ENCODE measurements at places on chromosomes 7 and 10. TPM values are rescaled to one million over a fixed set of nuclear protein-coding genes. Genes with fewer than 3 reads are reported as not detected.

SPDYE6 gene
- polyA plus RNA-seq, result 6.3 TPM

CALN1 gene
- polyA plus RNA-seq, result 1.5 TPM

TMEM229A gene
- polyA plus RNA-seq, result 0.13 TPM

DNA sequence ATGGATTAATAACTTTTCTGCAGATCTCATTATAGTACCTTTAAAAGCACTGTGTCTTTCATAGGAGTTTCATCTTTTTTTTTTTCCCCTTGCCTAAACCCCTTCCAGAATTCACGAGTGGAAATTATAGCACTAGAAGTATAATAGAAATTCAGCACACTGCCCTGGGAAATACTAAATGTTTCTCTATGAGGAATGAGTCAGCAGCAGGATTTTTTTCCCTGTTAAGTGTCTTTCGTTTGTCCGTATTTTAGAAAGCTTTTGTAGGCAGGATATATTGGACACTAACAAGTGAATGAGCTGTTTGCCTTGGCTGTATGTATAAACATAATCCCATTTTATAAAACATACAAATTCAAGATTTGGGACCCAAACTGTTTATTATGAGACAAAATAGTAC is 105.8 kb downstream of the EXOC4 start:
- DNase-seq, result no peak

DNA sequence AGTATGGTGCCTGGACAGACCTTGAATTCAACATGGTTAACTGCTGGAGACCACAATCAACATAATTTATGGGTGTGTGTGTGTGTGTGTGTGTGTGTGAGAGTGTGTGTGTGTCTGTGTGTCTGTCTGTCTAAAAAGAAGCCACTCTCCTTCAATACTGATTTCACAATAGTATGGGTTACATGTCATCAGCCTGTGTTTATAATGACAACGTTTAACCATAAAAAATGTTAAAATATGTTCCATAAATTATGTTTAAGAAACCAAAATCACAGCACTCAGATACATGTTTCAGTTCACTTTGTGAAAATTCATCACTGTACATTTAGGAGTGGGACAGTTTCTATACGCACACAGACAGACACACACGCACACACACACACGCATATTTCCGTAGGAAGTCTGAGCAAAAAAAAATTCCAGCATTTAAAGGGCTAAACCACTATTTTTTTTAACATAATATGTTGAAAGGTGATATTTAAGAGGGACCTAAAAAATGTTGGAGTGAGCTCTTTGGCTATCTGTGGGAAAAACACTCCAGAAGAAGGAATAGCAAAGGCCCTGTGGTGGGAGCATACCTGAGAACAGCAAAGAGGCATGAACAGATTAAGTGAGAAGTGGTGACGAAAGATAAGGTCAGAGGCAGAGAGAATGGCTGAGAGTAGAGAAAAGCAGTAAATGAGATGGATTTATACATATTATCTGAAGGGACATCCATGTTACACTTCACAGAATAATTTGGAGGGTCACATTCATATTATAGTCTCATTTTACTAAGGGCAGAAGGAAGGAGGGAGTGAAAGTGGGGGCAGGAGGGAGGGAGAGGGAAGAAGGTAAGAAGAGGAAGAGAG is 10.9 kb downstream of the PDZD8 start:
- no peak for DNase-seq

DNA sequence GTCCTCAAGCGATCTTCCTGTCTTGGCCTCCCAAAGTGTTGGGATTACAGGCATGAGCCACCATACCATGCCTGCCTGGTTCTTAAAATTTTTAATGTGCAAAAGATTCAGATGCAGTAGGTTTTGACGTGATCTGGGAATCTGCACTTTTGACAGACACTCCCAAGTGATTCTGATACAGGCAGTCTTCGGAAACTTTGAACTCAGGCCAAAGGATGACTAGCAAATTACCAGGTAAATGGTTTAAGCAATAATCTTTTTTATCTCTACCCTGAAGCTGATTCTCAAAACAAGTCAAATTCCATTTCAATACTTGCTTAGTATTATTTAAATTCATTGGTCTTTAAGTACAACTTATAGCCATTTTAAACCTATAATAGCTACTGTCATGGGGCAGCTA is 2.6 kb upstream of the ADO start:
- DNase-seq, result no peak

- DNase-seq, result no peak
Observed at GRCh38 chr7:1078985-1079384, 8.9 kb upstream of the GPER1 start.

DNA sequence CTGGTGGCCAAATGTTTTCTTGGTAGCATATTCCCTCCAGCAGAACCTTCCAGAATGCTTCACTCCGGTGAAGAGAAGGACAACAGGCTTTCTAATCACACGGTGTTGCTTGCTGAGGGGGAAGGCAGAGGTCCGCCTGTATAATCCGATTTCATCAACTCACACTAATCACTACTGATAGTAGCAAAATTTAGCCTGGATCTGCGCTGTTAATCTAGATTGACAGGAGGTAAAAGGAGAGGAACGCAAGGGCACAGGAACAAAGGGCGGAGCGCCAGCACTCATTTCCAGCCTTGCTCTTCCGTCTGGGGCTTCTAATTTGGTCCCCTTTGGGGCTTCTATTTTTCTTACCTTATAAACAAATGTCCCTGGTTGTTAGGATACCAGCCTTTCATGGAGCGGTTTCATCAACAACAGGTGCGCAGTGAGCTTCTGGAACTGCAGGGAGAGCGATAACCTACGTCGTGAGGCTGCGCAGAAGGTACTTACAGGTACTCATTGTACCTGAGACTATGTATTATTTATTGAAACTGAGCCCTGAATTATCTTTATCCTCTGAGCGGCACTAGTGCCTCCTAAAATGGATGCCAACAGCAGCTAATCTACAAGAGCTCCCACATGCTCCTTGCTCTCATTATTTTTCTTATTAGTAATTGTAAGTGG is 150.6 kb downstream of the CACNB2 start:
- DNase-seq, result no peak

DNA sequence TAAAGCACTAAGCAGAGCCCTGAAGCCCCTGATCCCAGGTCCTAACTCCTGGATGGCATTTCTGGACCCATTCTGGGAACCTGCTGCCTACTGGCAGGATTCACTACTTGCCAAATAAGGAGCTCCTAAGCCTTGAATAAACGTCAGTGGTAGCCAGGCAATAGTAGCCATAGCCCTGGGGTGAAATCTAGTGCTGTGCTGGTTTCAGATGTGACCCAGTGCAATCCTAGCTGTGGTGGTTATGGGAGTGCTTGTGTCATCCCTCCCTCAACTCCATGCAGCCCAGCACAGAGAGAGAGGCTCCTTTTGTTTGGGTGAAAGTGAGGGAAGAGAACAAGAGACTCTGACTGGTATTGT is 43.7 kb downstream of the PCLO start:
- no peak for DNase-seq

DNA sequence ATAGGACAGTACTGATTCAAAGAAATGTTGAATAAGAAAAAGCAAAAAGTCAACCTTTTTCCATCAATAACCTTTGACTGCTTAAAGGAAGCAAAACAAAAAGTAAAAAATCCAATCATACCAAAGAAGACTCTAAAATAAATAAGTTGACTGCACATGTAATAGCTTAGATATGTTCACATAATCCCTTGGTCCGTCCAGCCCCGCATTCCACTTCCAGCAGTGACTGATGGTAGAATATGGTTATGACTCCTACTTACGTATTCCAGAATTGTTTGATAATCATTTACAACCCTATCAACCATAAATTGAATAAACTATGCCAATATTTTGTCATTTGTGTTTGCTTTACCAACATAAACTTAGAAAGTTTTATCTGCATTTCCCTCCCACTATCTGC is 77.9 kb downstream of the CTNNA3 start:
- no peak for DNase-seq

DNA sequence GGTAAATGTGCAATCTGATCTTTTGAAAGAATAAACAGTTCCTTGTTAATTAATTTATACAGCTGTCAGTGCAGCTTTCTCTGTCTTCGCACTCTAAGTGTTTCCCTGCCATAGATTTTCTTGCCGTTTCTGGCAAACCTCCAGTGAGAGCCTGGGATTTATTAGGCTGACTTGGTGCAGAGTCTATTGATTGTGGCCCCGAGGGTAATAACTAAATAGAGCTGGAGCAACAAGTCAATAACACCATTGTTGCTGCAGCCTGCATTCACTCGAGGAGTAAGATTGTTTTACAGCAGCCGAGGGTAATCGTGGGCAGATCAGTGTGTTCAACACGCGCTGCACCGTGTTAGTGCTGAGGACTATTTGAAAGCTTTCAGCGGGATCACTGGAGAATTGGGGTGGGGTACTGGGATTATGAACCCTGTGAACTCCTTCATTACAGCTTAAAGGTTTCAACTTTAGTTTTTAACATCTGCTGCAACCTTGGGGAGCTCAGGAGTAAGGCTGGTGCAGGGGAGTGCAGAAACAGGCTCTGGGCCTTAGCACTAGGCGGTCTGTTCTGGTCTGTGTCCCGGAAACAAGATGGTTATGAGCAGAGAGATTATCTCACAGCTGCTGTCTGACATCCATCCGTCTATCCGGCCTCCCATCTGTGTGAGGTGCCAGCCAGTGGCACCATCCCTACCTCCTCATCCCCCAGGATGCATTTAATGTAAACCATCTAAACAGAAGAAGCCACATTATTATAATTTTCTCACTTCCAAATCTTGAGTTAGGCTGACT is 174.0 kb upstream of the TCF7L2 start:
- no peak for DNase-seq

DNA sequence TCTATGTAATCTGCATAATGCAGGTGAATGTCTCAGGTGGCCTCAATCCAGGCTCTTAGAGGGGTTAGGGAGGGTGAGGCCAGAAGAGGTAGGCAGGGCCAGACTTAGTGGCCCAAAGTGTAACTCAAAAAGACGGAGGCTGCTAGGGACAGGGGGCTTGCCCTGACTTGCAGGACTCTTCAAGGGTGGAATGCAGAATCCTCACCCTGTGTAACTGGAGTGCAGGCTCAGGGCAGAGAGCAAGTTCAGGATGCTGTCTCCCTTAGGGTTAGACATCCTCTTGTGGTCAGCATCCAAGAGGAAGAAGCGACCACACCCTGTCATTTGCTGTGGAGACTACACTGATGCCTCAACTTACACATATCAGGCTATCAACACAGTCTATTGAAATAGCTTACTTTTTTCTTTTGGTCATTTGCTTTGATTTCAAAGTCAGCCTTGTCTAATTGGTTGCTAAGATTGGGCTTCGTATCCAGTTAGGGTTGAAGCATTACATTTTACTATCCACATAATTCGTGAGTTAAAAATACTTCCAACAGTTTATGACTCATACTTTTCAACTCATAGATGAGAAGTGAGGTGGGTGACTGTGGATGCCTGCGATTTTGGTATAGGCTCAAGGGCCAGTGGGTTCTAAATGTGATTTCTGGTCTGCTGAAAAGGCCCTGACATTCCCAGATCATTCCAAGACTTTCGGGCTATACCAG is 563.6 kb downstream of the SUGCT start:
- DNase-seq, result no peak

DNA sequence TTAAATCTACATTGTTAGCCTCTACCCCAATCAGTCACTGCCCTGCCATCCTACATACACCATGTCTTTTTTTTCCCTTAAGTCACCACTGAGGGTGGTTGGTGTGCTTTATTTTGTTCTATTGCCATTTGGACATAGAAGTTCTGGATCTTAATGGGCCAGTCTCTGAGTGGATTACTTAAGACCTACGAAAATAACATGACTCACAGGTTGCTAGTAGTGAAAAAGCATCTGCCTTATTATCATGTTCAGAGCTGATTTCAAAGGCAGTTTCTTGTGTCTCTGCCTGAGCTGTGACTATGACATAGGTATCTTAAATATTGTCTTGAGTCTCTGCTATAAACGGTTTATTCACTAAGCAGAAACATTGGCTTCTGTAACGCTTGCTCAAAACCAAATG is 410.8 kb downstream of the MDFIC start:
- DNase-seq, result no peak

DNA sequence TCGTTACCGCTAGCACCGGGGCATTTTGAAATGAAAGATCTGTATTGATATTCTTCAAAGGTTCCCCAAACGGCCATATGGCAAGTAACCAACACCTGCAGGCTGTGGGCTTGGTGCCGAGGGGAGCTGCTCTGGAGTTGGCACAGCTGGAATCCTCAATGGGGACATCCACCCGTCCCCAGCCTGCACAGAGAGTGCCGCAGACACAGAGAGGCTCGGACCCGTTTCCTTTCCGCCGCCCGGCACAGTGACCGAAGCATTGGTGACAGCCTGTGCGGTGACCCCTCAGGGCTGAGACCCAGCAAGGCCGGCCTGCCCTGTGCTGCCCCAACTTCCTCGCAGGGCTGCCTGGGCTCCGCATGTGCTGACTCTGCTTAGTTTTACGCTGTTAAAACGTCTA is 4.5 kb downstream of the CFAP46 start:
- DNase-seq, result no peak

DNA sequence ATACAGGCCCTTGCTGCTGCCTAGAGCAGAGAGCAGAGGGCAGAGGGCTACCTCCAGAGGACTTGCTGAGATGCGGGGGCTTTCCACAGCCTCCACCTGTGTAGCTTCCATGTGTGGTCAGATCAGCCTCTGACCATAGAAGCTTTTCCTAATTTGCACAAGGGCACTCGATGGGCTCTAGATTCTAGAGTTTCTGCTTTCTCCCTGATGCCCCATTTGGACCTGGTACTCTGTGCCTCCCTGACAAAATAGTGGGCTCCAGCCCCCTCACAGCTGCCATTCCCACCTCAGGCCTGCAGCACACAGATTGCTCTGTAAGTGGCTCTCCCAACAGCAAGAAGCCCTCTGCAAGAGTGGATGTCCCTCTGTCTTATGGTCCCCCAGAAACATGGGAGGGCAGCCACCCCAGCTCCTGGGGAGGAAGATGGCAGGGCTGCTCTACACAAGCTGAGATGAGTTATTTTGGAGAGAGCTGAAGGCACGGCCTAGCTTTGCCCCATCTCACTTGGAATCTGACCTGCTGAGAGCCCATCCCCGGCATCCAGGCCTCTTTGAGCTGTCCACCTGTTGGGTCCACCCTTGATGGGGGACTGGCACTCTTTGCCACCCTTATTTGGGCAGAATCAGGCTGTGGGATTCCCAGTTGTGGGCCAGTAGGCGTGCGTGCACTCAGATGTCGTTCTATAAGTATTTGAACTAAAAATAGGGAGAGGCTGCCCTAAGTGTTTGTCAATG is 16.7 kb downstream of the TMEM273 start:
- no peak for DNase-seq

All from left kidney (tissue), 8 donors.